ENCODE measurements at places on chromosomes 1 and 21.
A peak's percentile ranks its signal among the peaks of the same experiment; 100 is the strongest.

DNA sequence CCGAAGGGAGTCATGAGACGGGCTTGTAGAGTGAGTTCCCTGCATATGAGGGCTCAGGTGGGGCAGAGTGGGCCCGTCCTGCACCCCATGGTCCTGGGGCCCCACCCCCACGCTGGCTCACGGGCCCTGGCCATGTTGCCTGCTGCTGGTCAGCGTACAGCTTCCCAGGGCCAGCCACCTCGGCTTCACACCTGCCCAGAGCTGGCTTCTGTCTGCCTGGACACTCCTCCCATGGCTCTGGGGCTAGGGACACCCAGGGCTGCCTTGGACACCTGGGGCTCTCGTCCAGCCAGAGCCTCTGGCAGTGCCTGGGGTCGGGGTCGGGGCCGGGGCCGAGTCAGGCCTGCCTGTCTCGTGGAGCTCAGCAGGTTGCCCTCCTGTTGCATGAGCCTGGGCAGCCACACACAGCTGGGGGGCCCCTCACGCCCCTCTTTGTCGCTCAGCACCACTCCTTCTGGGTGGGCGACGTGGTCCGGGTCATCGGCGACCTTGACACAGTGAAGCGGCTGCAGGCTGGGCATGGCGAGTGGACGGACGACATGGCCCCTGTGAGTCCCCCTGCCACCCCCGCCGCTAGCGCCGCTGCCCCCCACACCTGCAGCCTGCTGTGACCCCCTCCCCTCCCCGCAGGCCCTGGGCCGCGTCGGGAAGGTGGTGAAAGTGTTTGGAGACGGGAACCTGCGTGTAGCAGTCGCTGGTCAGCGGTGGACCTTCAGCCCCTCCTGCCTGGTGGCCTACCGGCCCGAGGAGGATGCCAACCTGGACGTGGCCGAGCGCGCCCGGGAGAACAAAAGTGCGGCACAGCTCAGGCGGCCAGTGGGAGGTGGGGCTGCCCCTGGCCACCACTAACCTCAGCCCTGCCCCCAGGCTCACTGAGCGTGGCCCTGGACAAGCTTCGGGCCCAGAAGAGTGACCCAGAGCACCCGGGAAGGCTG, 5.5 kb upstream of the MMP23B start:
- DNase-seq, result no peak

- no peak for DNase-seq
These were observed 16.5 kb downstream of the PRRX1 start for GRCh38 chr1:170680428-170680827.

DNA sequence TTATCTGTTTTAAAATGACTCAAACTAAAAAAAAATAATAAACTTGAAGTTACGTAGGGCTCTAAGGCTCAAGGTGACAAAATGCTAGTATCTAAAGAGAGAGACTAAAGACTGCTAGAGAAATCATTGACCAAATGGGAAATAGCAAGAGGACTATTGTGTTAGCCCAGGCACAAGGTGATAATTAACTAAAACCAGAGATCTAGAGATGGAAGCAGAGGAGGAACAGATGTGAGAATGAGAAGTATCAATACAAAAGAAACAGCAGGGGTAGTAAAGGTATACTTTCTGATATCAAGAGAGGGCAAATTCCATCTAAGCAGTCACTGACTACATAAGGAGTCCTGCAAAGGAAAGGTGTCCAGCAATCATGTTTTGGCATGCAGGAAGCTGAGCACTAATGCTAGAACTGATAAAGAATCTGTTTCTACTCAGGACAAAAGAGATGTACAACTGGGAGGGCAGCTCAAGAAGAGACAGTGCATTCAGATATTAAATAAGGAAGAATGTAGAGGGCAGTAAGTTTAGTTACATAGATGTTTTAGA, 100.2 kb upstream of the GNG4 start:
- no peak for DNase-seq

DNA sequence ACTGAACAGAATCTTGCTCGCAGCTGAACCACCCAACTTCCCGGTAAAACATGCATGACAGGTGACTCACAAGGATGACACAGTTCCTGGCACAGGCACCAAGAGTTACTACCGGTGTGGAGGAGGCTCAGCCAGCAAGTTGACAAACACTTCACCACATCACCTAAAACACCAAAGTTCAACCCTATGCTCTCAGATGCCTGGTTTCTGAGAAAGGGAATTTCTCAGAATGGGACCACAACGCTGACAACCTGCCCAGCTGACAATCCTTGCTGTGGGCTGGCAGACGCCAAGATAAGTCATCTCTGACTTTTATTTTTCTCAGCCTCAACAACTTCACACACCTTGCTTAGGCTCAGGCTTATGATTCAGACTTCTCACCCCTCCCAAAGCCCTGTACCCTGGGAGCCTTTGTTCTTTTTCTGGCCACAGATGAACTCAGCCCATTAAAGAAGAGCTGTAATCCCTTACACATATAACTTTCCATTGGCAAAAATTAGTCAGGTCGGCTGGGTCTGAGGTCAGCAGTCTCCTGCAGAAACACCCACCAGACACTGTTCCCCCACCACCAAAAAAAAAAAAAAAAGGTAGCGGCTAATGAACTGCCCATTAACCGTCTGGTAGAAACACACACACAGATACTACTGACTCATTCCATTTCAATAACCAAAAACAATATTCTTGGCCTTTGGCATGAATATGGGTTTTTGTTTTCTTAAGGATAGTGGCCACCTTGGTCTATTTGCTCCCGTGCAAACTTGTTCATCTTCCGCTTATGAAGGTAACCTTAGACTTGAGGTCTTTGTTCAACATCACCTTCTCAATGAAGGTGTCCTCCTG, 10.8 kb upstream of the TIAM1 start:
- peak; percentile 49 for DNase-seq

GRCh38 chr21:34885125-34885524, 164.0 kb downstream of the RUNX1 start:
- peak; percentile 41 for DNase-seq

DNA sequence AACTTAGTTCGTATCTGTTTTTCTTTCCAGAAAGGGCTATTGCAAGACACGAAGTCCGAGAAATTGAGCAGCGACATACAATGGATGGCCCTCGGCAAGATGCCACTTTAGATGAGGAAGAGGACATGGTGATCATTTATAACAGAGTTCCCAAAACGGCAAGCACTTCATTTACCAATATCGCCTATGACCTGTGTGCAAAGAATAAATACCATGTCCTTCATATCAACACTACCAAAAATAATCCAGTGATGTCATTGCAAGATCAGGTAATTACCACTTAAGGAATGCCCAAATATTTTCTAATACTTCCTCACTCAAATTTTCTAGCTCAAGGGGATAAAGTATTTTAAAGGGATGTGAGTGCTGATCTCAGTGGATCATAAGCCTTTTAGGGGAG, 158.5 kb downstream of the HS2ST1 start:
- no peak for DNase-seq

- DNase-seq, result peak; percentile 85
These were observed 20.5 kb upstream of the CAPZB start for GRCh38 chr1:19505693-19506457.

DNA sequence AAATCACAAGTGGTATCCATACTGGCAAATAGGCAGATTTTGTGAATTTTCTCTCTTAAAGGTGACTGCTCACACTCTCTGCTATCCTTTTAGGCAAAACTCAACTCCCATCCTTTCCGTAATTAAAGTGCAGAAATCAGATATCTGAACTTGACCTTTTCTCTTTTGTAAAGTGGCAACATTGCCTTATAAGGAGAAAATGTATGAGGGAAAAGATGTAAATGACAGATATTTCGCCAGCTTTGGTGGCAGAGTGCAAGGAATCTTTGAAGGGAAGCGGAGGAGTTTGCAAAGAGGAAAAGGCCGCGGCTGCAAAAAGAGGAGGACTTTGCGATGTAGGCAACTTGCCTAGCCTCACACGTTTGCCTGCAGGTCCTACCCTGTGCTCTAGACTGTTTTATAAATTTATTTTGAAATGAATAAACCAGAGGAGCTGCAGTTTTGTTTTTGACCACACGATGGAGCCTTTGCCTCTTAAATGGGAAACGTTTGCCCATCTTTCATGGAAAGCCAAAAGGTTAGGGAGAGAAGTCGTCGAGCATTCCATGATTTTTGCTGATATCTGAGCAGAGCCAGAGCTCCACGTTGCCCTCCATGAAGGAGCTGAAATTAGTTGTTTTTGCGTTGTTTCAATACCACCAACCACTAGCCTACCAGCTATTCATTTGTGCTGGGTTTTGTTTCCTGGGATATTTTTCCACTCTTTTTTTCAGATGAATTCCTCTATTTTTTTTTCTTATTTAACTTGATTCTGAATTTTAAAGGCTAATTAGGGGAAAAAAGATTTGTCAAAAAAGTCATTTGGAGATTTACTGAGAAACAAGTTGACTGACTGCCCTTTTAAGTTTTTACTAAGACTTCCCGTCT, 242.3 kb downstream of the LMX1A start:
- peak; percentile 50 for DNase-seq

- DNase-seq, result no peak
These were observed 62.4 kb upstream of the STUM start for GRCh38 chr1:226486161-226486560.

DNA sequence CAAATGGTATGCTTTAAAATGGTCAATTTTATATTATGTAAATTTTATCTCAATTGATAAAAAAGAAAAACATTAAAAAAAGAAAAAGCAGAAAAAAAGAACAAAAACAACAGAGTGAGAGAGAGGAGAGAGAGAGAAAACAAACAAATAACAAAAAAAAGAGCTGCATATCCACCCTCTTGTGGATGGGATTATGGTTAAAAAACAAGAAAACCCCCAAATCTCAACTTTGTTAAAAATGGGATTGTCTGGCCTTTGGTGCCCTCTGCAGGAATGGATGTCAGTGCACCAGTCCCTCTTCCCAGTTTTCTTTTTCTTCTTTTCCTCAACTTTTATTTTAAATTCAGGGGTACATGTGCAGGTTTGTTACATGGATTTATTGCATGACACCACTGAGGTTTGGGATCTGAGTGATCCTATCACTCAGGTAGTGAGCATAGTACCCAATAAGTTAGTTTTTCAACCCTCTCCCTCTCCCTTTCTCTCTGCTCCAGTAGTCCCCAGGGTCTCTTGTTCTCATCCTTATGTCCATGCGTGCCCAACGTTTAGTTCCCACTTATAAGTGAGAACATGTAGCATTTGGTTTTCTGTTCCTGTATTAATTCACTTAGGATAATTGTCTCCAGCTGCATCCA, 28.1 kb downstream of the RNF187 start:
- peak; percentile 52 for DNase-seq

DNA sequence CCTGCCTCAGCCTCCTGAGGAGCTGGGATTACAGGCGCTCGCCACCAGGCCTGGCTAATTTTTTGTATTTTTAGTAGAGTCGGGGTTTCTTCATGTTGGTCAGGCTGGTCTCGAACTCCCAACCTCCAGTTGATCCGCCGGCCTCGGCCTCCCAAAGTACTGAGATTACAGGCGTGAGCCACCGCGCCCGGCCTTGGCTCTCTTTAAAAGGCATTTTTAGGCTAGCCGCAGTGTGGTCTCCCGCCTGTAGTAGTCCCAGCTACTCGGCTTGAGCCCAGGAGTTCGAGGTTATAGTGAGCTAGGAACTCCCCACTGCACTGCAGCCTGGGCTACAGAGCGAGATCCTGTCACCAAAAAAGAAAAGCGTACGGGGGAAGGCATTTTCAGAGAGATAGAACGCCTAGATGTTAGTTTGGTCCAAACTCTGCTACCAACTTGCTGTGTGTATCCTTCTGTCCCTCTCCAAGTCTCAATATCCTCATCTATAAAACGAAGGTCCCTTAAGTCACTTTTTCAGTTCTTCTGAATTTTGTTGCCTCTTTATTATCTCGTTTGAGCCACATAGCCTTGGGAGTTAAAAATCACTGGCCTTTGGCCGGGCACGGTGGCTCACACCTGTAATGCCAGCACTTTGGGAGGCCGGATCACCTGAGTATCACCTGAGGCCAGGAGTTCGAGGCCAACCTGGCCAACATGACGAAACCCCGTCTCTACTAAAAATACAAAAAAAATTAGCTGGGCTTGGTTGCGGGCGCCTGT, 734 bp downstream of the MED18 start:
- DNase-seq, result peak; percentile 40

- DNase-seq, result no peak
These were observed 414.7 kb upstream of the PROX1 start for GRCh38 chr1:213572912-213573647.

- no peak for DNase-seq
These were observed 21.7 kb downstream of the GPR3 start for GRCh38 chr1:27414091-27414490.

DNA sequence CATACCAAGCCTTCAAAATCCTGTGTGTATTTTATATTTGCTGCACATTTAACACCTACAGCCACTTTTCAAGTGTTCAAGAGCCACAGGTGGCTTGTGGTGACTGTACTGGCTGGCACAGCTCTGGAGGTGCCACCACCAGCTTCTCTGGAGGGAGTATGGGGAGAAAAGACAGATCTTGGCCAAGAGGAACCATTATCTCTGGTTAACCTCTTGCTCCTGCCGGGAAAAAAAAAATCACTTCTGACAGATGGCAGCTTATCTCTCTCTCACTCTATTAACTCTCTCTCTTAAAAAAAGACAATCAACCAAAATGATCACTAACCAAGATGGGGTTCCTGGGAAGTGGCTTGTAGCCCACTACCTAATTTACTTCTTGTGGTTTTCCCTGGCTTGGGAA, 1.2 kb upstream of the RIIAD1 start:
- DNase-seq, result no peak

- no peak for DNase-seq
These were observed 206.9 kb downstream of the LMO4 start for GRCh38 chr1:87535551-87535950.

DNA sequence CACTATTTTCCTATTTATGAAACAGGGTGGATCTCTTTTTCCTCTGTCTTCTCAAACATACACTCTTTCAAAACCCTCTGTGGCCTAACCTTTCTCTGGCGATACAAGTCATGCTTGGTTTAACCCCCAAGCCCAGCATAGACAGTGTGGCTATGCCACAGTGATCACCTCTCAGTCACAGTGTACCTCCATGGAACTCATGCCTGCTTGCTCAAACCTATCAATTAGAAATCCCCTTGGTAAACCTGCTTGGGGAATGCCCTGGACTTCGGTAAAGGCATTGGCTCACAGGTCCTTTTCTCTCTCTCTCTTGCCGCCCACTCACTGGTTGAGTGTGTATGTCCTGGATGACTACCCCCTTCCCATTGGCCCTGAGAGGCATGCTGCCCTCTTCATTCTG, 147.5 kb downstream of the CYYR1 start:
- no peak for DNase-seq

- DNase-seq, result no peak
These were observed 67.4 kb upstream of the HP1BP3 start for GRCh38 chr1:20854529-20854928.

GRCh38 chr1:115797486-115797885, 29.0 kb upstream of the CASQ2 start:
- DNase-seq, result no peak
